T-helper 9 cell (primary cell): ENCODE measurements at places on chromosomes 1 and 21.

- DNase-seq: no peak
These were observed 837 bp downstream of the UBASH3A start for GRCh38 chr21:42404539-42404938.

DNA sequence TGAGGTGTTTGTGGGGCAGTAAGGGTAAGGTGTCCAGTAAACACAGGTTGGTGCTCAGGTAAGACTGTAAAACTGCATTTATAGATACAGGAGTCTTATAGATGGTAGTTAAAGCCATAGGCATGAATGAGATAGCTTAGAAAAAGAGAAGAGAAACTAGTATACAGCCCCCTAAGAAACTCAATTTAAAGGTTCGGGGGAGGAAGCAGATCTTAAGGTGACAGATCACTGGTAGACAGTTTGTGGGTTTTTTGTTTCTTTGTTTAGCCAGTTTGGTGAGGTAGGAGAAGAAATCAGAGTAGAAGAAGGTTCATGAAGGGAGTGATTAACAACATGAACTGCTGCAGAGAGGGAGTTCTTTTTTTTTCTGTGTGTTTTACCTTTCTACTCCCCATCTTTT, 6.1 kb upstream of the AGO3 start:
- no peak for DNase-seq

DNA sequence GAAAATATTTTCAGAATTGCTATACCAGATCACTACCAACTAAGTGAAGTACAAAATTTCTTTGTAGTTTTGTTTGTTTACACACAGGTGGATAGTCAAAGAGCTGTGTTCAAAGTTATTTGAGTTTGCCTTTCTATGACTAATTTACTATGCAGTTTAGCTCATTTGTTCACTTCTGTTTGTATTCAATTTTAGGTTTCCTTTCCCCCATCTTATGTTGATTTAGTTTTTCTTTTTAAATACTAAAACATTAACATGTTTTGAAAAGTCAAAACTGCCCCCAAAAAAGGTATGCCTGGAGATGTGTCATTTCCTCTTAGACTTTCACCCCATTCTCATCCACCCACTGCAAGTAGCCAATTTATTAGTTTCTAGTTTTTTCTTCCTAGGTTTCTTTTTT, 18.7 kb upstream of the RIPPLY3 start:
- no peak for DNase-seq

DNA sequence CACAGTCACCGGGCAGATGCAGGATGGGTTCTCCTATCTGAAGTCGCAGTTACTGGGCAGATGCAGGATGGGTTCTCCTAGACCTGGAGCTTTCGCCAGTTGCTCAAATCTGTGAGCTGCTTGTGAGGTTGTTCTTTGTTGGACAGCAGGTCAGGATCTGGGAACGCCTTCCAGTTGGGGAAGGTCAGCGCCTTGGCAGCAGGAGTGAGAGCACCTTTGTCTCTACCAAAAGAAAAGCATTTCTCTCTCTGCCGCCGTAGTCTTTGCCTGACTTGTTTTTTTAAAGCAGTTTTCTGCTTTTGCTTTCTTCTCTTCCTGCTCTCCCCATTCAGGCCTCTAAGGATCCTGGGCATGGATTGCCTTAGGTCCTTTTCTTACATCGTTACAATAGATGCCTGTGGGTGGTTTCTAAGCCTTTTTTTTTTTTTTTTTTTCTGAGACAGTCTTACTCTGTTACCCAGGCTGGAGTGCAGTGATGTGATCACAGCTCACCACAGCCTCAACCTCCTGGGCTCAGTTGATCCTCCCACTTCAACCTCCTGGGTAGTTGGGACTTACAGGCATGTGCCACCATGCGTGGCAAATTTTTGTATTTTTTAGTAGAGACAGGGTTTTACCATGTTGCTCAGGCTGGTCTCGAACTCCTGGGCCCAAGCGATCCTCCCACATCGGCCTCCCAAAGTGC, 15.7 kb downstream of the PEX14 start:
- DNase-seq: no peak

- DNase-seq: no peak
These were observed 113.9 kb upstream of the USP24 start for GRCh38 chr1:55329091-55329490.

DNA sequence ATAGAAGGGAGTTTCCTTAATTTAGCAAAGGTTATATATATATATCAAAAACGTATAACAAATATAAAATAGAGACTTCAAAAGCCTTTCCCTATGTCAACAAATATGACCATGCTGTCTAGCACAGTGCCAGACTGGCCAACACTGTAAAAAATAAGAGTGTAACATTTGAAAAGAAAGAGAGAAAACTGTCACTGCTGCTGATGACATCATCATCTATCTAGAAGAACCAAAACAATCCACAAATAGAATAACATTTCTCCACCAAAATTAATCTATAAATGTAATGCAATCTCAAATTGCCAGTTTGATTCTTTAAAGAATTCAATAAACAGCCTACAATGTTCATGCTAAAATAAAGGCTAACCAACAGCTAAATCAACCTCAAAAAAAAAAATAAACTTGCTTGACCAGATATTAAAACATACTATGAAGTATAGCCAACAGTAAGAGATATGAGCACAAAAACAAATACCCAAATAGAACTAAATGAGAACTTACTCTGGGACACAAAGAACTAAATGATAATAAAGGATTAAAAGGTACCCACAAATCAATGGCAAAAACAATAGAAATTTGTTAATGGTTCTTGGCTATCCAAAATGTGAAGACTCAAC, 50.2 kb downstream of the ENAH start:
- DNase-seq: no peak

DNA sequence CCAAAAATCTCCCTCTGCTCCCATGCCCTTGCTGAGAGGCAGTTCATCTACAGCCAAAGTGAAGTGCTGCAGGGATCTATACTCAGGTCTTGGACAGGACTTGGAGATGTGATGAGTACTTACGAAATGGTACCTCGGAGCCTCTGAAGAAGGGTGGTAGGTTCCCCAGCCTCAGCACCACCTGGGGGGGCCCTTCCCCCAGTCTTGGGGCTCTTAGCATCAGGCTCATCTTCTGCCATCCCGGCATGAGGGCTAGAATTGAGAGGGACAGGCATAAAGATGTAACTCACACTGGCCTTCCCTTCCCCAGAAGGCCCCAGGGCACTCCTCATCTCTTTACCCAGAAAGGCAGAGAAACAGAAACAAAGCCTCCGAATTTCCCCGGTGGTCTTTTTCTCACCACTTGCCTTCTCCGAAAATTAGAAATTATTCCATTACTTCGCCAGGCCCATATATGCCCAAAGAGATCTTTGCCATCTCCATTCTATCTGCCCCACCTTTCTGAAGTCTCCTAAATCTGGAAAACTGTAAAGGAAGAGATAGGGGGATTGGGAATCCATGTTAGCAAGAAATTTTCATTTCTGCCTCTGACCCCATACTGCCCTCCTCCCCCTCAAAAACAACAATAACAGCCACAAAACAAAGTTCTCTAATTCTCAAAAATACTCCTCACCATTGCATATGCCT, 827 bp downstream of the RFX5 start:
- DNase-seq: no peak
